ENCODE measurements at places on chromosomes 6 and 20.
A peak's percentile ranks its signal among the peaks of the same experiment; 100 is the strongest.

- no peak for DNase-seq
Observed at GRCh38 chr6:11459079-11459610, 78.4 kb upstream of the TMEM170B start.

DNA sequence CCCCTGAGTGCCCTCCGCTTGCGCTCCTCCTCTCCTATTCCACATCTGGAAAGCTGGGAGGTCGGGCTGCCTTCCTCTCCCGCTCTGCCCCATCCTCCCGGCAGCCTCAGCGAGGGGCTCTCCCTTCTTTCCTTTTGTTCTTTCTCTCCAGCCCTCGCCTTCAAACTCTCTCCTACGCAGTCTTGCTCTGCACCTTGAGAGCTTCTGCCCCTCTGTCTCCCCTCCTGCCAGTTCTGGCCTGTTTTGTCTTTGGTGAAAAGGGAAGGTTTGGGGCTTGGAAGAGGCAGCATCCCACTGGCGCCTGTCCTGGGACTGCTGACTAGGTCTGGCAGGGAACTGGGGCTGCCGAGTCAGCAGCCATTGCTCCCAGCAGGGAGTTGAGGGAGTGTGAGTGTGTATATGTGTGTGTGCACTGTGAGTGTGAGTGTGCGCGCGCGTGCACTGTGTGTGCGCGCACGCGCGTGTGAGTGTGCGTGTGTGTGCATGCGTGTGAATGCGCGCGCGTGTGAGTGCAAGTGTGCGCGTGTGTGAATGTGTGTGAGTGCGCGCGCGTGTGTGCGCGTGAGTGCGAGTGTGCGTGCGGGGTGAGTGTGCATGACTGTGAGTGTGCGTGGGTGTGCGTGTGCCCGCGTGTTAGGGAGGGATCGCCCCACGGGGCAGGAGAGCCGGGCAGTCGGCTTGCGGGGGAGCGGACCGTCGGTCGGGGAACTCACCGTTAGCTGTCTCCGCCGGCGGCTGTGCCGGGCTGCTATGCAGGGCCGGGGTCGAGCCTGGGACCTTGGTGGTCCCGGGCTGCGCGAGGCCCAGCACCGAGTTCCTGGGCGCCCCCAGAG is 523 bp downstream of the CPXM1 start:
- peak; percentile 25 for DNase-seq

DNA sequence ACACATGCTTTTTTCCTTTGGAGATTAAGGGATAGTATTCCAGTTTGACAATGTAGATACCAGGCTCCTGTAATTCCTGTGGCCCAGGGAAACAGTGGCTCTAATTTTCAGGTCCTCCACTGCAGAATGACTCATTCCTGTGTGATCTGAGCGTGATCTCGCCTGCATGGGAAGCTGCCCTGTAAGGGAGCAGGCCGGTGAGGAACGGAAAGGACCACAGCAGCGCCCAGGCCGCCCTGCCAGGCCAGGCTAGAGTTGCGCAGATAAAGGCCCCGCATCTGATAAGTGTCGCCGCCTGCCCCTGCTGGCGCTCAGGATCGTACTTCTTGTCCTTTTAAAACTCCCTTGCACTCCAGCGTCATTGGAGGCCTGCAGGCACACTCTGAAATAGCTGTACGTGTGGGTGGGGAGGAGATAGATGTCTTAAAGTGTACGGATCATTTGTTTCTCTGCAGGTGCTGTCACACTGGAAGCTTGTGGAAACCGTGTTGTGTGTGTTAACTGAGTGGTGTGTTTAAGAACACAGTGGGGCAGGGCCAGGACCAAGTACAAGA is 60.7 kb downstream of the SYNJ2 start:
- no peak for DNase-seq

DNA sequence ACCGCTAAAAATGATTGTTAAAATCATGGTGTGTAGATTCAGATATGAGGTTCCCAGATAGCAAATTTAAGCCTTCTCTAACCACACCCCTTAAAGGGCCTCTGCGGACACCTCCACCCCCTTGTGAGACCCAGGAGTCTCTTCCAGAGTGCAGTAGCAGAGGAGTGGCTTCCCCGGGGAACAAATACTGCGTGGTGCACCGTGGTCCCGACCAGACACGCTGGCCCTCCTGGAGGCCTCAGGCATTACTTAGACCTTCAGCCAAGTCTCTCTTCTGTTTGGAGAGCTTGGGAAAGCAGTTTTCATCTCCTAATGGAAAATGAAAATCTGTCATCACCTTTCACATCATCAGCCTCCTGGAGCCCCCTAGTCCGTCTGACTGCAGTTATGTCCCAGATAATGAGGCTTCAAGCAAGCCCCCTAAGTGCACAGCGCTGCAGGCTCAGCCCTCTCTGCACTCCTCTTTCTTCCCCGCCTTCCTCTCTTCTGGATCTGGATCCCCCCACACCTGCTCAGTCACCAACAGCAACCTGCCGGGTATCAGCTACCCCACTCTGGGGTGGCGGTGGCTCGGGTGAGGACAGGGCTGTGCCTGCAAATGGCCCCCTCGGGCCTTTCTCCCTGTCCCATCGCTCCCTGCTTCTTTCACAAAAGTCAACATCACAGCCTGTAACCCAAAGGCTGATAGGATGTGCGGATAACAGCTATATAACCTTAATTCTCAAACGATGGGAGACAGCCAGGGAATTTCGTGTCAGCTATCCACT is 58.8 kb upstream of the TAGAP start:
- no peak for DNase-seq

DNA sequence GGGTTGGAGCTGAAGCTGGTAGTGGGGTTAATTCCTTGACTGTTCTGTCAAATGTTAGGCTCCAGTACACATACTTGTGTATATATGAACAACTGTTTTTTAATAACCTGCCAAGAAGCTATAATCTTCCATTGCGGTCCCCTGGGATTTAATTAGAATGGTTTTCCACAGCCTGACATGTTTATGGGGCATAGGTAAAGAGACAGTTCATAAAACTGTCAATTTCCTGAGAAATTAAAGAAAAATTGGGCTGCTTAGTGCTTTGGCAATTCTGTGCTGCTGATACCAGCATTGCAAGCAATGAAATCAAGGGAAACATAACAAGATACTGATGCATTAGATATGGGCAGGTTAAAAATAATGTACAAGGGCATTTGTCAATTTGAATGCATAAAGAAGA is 314.1 kb upstream of the SLC35B3 start:
- DNase-seq: no peak

- no peak for DNase-seq
Observed at GRCh38 chr6:146968041-146968760, 236.0 kb upstream of the STXBP5 start.

GRCh38 chr20:44618318-44618731 is 33.2 kb downstream of the ADA start:
- no peak for DNase-seq

DNA sequence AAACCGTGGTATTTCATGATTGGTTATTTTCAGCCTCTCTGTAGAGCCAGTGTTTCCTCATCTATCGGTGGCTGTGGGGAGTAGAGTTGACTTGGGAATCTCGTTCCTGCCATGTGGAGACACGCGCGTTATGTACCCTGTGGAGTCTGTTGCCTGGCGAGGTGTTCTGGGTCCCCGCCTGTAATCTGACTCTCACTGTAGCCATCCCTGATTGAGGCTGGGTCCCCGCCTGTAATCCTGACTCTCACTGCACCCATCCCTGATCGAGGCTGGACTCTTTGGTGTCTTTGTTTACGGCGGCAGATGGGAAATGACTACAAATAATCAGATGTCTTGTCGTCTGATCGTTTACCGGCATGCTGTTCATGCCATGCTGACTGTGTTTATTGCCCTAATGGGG is 153.9 kb downstream of the DTNBP1 start:
- no peak for DNase-seq

DNA sequence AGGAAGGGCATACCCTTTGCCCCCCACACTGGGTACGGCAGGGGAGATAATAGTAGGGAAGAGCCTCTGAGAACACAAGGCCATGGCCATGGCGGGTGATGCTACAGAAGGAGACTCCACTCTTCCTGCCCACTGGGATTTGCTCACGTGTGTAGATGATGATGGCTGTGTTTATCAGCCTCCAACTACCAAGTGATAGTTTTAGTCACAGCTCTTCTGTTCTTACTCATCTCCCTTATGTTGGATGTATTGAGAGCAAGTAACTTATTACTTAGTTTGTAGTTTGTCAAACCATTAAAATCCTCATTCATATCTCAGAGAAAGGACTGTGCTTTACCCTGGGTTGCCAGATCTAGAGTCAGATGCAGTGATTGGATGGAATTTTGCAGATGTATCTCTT is 66.0 kb downstream of the CDH26 start:
- no peak for DNase-seq

DNA sequence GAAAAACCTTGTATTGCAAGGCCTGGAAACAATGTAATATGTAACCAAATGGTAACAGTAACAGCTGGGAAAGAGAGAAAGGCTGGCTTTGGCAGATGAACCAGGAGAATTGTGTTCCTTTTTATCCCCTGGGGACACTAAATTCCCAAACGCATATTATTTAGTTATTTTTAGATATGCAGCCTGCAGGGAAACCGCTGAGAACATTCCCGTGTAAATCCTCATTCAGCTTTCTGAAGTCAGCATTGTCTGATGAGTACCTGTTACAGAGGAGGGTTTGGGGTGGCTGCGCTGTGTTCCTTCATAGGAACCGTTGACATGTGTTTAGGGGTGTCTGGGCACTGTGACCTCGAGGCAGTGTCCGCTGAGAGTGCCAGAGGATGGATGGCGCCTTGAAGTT is 101.3 kb downstream of the SMOC2 start:
- DNase-seq: no peak

DNA sequence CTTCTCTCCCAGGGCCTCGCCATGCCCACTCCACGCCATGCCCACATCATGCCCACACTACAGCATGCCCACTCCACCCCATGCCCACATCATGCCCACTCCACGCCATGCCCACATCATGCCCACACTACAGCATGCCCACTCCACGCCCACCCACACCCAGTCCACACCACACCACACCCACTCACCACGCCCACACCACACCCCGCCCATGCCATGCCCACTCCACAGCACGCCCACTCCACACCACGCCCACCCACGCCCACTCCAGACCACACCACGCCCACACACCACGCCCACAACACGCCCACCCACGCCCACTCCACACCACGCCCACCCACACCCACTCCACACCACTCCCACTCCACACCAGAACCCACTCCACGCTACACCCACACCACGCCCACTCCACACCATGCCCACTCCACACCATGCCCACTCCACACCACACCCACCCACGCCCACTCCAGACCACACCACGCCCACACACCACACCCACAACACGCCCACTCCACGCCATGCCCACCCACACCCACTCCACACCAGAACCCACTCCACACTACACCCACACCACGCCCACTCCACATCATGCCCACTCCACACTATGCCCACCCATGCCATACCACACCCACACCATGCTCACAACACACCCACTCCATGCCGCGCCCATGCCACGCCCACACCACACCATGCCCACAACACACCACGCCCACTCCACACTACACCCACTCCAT is 88.6 kb downstream of the ERMARD start:
- no peak for DNase-seq

DNA sequence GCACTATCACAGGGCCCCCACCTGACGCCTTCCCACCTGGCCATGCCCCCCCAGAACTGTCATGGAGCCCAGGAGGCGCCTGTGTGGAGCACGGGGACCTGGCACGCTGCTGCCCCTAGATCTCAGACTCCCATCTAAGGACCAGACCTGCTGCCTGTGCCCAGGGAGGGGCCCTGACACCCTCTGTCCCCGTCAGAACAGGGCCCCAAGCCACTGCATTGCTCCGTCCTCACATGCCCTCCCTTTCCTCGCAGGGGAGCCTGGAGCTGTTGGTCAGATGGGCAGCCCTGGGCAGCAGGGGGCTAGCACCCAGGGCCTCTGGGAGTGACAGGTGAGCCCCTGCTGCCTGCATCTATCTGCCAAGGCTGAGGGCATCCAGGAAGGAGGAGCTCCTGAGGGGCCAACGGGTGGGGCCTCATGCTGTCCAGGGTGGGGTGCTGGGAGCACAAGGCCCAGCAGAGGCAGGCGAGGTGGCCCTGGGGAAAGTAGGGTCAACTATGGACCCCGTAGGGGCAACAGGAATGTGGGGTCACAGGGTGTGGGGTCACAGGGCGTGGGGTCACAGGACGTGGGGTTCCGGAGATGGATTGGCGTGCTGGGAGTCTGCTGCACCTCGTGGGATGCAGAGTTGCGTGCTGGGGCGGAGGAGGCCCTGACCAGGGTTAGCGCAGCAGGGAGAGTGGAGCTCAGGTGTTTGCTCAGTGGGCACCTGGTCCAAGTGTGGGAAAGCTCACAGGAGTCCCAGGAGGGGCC is 31.6 kb downstream of the CHRNA4 start:
- DNase-seq: no peak

DNA sequence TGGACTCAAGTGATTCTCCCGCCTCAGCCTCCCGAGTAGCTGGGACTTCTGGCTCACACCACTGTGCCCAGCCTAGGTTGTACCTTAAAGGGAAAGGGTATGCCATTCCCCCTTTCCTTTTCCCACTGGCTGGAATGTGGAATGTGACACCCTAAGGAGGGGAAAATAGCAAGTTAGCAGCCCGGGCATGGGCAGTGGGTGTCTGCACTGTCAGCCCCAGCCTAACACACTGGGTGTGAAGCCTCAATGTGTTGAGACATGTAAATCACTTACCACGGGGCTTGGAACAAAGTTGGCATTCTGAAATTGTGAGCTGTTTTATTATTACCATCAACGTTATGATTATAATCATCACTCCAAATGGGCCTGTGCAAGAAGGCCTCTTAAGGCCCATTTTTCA is 80.8 kb upstream of the PTPN1 start:
- no peak for DNase-seq

DNA sequence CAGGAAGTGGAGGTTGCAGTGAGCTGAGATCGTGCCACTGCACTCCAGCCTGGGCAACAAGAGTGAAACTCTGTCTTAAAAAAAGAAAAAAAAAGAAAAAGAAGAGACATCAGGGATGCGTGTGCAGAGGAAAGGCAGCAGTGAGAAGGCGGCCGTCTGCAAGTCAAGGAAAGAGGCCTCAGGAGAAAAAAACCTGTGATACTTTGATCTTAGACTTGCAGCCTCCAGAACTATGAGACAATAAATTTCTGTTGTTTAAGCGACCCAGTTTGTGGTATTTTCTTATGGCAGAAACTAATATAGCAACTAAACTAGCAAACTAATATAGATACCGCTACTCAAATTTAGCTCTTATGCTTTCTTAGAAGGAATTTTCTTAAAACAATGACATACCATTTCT is 36.1 kb downstream of the FGD2 start:
- DNase-seq: no peak

DNA sequence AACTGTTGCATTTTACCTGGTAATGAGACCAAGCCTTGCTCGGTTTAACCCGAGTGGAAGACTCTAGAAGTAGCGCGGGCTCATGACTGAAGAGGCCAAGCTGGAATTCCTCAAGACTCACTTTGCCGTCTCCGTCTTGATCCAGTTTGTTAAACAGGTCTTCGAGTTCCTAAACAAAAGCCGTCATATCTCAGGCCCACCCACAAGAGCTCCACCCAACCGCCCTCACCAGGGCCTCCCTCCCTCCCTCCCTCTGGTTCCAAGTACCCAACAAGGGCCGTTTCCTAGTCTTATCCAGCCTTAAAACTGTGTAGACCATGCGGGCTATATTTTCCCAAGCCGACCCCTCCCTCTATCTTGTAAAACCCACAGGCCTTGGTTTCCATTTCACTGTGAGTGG is 81.4 kb downstream of the NINL start:
- DNase-seq: no peak

GRCh38 chr6:138671351-138671750 is 102.2 kb upstream of the CCDC28A start:
- no peak for DNase-seq

GRCh38 chr6:37077905-37078296 is 72.4 kb downstream of the FGD2 start:
- DNase-seq: peak; percentile 14

GRCh38 chr6:73941892-73942291 is 245.9 kb downstream of the CD109 start:
- no peak for DNase-seq
